Thoracic aorta (tissue), 2 donors: ENCODE measurements at places on chromosomes 12 and 14. TPM values are rescaled to one million over a fixed set of nuclear protein-coding genes. Genes with fewer than 3 reads are reported as not detected.

Gene NEUROD4
- total RNA-seq: not detected

Gene FOXN4
- not detected for total RNA-seq

Gene TMEM179
- not detected for total RNA-seq

Gene OSGEP
- 108 TPM for total RNA-seq

Gene SPX
- total RNA-seq: 0.81 TPM

Gene NPFF
- total RNA-seq: 9.1 TPM

Gene CLEC7A
- total RNA-seq: 24.3 TPM

Gene B3GNT4
- total RNA-seq: not detected

Gene CKAP4
- total RNA-seq: 85.1 TPM

Gene PTCSC3
- not detected for total RNA-seq

Gene CCDC38
- total RNA-seq: not detected

Gene RESF1
- total RNA-seq: 53.2 TPM

Gene SERPINA12
- not detected for total RNA-seq

Gene SPSB2
- 9.2 TPM for total RNA-seq

Gene HOXC10
- not detected for total RNA-seq

Gene RNASE3
- total RNA-seq: not detected

Gene KRT3
- total RNA-seq: not detected

Gene RFLNA
- 2.0 TPM for total RNA-seq

Gene SERPINA1
- total RNA-seq: 15.2 TPM

Gene ZNF664
- total RNA-seq: 48.2 TPM

Gene DDX11
- total RNA-seq: 23.8 TPM

Gene ANO2
- 18.5 TPM for total RNA-seq

Gene TARBP2
- total RNA-seq: 27.7 TPM
